ENCODE measurements at places on chromosomes 6 and 20. TPM values are rescaled to one million over a fixed set of nuclear protein-coding genes. Genes with fewer than 3 reads are reported as not detected.

The PLN gene
- polyA plus RNA-seq = 27.6 TPM

The LY86 gene
- 3.6 TPM for polyA plus RNA-seq

The WFDC10B gene
- not detected for polyA plus RNA-seq

The MOCS1 gene
- 24.6 TPM for polyA plus RNA-seq

The RNF182 gene
- polyA plus RNA-seq = 38.1 TPM

The ADGB gene
- not detected for polyA plus RNA-seq

The CCN6 gene
- polyA plus RNA-seq = not detected

The C20orf144 gene
- 0.14 TPM for polyA plus RNA-seq

The RAD21L1 gene
- not detected for polyA plus RNA-seq

The ZC3H12D gene
- not detected for polyA plus RNA-seq

The RBM24 gene
- 16.6 TPM for polyA plus RNA-seq

The BMP7 gene
- polyA plus RNA-seq = 24.9 TPM

The RUNX2 gene
- 0.31 TPM for polyA plus RNA-seq

The LY6G6D gene
- not detected for polyA plus RNA-seq

The AGPAT4 gene
- polyA plus RNA-seq = 18.1 TPM

The C20orf141 gene
- polyA plus RNA-seq = not detected

The ADAT2 gene
- polyA plus RNA-seq = 1.1 TPM

The SLC16A10 gene
- 1.6 TPM for polyA plus RNA-seq

The COL10A1 gene
- polyA plus RNA-seq = not detected

The OLIG3 gene
- not detected for polyA plus RNA-seq

The PTCRA gene
- not detected for polyA plus RNA-seq

The VIP gene
- polyA plus RNA-seq = 0.27 TPM

The TSBP1 gene
- not detected for polyA plus RNA-seq

The SNX5 gene
- polyA plus RNA-seq = 39.1 TPM

The NRSN1 gene
- 123 TPM for polyA plus RNA-seq

The HLA-DRB1 gene
- polyA plus RNA-seq = 20.2 TPM

The SLC22A7 gene
- polyA plus RNA-seq = not detected

The CLPSL1 gene
- not detected for polyA plus RNA-seq

The CTCFL gene
- not detected for polyA plus RNA-seq

The HDAC2 gene
- polyA plus RNA-seq = 273 TPM

The CMTR1 gene
- 40.1 TPM for polyA plus RNA-seq

The TSPO2 gene
- not detected for polyA plus RNA-seq

The HSPA12B gene
- 2.7 TPM for polyA plus RNA-seq

The VARS1 gene
- polyA plus RNA-seq = 82.5 TPM

The USP49 gene
- polyA plus RNA-seq = 11.4 TPM

The KIAA1755 gene
- polyA plus RNA-seq = 9.8 TPM

The RPP21 gene
- polyA plus RNA-seq = 135 TPM

The TRIM10 gene
- not detected for polyA plus RNA-seq

The KIF6 gene
- 3.3 TPM for polyA plus RNA-seq

The BTBD3 gene
- polyA plus RNA-seq = 59.5 TPM

The MEP1A gene
- polyA plus RNA-seq = not detected

The LZTS3 gene
- 77.9 TPM for polyA plus RNA-seq

The MTFR2 gene
- polyA plus RNA-seq = 5.8 TPM

The FAM110A gene
- 21.9 TPM for polyA plus RNA-seq

The CST5 gene
- polyA plus RNA-seq = not detected

The SRF gene
- 16.8 TPM for polyA plus RNA-seq

The SYCP2 gene
- polyA plus RNA-seq = 0.22 TPM

The PRICKLE4 gene
- polyA plus RNA-seq = not detected

The MEI4 gene
- polyA plus RNA-seq = not detected

The GNAS-AS1 gene
- polyA plus RNA-seq = not detected

The PDE7B gene
- 1.6 TPM for polyA plus RNA-seq

All from brain (organoid and tissue), 16 donors.